ENCODE measurements at places on chromosomes 16 and 17.

- no peak for DNase-seq
Observed at GRCh38 chr16:27204312-27204915, 1.1 kb downstream of the KDM8 start.

DNA sequence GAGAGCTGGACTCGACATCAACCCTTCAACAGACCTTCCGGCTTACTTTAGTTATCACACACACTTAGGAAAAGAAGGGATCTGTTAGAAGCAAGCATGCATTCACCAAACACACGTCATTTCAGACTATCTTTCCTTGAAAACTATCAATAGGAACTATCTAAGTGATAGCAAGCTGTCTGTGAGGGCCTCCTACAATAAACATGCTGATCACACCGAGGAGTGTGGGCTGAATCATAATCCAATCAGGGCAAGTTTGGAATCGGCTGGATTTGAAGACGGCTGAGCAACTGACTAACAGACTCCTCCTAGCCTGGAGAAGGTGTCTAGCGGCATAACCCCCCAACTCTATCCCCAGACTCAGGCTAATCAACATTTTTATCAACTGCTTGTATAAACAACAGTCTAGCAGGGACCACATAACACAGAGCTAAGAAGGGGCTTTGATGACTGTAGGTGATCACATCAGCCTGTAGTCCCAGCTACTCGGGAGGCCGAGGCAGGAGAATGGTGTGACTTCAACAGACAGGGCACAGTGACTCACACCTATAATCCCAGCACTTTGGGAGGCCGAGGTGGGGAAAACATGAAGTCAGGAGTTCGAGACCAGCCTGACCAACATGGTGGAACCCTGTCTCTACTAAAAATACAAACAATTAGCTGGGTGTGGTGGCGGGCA is 14.1 kb downstream of the NXN start:
- no peak for DNase-seq

- no peak for DNase-seq
Observed at GRCh38 chr17:76594690-76595089, 9.0 kb upstream of the ST6GALNAC2 start.

DNA sequence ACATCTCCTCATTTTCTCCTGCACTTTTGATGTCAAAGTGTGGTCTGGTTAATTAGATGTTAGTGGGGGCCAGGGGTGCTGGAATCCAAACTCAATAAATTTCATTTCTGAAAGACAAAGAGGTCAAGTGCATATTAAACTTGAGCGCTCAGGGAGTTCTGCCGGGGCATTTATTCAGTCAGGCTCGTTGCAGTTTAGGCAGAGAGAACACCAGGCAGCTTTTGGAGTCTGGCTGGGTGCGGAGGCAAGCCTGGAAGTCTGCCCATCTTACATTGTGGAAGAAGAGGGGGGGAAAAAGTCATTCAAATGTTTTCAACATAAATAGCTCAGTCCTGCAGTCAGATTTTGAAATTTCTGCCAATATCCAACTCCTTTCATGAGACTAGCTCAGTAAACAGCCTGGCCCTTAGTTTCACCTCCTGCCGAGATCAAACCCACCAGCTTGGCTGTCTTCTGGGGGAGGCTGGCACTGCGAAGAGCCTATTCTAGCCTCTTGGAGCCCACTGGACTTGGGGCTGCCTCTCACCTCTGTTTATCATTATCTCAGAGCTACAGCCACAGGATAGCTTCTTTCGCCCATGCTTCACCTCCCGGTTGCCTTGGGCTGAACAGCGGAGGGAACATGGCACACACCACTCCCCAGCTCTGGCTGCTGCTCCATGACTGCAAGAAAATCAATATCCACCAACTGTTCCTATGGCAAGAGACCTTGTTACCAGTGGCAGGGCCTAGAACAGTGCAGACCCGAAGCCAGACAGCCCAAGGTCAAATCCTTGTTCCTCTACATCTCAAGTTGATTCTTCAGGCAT is 177.4 kb upstream of the CDH5 start:
- no peak for DNase-seq

DNA sequence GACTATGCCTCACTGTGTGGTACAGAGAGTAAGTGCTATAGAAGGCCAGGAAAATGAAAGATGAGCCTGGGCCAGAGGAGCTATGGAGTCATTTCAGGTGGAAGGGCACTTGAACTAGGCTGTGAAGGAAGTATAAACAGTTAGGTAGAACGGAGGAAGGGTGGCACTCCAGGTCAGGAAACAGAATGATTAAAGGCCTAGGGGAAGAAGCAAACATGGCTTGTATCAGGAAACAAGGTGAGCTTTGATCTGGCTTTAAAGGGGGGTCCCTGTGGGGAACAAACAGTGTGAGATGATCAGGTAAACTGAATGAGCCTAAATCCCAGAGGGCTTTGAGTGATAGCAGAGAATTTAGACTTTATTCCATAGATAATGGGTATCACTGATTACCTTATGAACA is 16.9 kb downstream of the MAP3K3 start:
- DNase-seq, result no peak

DNA sequence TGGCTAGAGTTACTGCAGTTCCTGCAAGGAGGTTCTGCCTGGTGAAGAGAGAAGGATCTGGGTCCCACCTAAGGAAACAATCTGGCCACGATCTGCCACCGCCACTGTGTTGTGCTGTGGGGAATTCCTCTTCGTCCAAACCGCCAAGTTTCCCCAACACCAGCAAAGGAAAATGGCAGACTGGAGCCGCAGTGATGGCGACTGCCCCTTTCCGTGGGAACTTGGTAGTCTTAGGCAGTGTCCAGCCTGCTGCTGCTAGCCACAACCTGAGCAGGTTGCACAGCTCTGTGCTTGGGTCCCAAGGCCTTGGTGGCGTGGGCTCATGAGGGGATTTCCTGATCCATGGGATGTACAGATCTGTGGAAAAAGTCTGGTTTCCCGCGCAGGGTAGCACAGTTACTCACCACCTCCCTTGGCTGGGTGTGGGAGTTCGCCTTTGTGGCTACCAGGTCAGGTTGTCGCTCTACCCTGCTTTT is 28.6 kb downstream of the NFATC3 start:
- no peak for DNase-seq

GRCh38 chr17:16950488-16950887 is 21.4 kb downstream of the TNFRSF13B start:
- no peak for DNase-seq

DNA sequence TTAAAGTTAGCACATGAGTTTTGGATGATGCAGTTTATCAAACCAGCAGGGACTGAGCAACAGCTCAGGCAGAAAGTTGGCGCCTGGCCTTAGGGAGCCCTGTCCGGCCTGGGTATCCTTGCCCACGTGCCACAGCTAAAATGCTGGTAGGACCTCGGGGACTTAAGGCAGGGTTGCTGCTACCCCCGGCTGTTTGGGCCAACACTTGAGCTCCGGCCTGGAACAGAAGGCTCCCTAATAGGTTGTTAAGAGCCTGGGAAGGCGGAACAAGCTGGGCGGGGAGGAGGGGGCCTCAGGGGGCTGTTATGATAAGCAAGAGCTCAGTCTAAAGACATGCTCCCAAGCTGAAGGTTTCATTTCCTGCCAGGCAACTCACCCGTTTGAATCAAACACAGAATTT is 39.7 kb downstream of the CUEDC1 start:
- no peak for DNase-seq

- no peak for DNase-seq
Observed at GRCh38 chr16:4936181-4936990, 562 bp downstream of the PPL start.

DNA sequence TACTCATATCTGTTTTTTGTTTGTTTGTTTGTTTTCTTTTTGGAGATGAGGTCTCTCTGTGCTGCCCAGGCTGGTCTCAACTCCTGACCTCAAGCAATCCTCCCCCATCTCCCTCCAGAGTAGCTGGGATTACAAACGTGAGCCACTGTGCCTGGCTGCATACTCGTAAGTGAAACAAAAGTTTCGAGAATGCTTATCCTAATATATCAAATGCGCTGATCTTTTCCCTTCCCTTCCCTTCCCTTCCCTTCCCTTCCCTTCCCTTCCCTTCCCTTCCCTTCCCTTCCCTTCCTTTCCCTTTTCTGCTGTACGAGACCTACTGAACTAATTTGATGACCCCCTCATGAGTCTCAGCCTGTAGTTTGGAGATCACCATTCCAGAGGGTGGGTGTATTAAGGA is 122.1 kb downstream of the RGS9 start:
- DNase-seq, result no peak

- no peak for DNase-seq
Observed at GRCh38 chr17:41417127-41417526, 7.3 kb downstream of the KRT37 start.

- DNase-seq, result no peak
Observed at GRCh38 chr16:82011199-82011641, at the start of gene SDR42E1. TSS of gene SDR42E1 (minus strand) at chr16:82011470. CDS start at chr16:82000858, 10,612 bp downstream.

- DNase-seq, result no peak
Observed at GRCh38 chr17:17347234-17347955, 44.2 kb downstream of the NT5M start.

GRCh38 chr17:39777534-39778365 is 40.0 kb downstream of the GRB7 start:
- no peak for DNase-seq

DNA sequence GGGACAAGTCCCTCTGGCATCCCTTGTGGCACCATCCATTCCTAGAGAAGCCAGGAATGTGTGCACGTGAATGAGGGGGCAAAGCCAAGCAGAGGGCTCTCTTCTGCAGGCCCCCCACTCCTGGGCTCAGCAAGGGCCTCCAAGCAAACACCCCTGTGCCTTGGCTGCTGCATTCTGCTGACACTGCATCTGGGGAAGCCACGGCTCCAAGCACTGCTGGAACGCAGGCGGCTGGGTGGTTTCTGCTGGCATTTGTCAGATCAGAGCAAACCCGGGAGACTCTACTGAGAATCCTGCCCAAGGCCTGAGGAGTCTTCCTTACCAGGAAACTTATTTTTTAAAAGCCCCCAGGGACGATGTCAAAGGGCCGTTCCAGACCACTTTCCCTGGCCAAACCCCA is 23.3 kb downstream of the ATP6V0D1 start:
- DNase-seq, result no peak

Measured in NK-92 treated with Interleukin-12 subunit alpha and Interleukin-12 subunit beta, amount 100 ng/mL, for 24 hours (cell line).